Cardiac muscle cell (in vitro differentiated cells and primary cell): ENCODE measurements at places on chromosomes 7 and 10. TPM values are rescaled to one million over a fixed set of nuclear protein-coding genes. Genes with fewer than 3 reads are reported as not detected.

GRCh38 chr7:46226860-46227259 lies 305.8 kb upstream of the IGFBP3 start:
- H3K27me3 ChIP-seq, result no peaks in the 10 kb centered on the region
- H3K4me1 ChIP-seq, result no peaks in the 10 kb centered on the region
- H3K36me3 ChIP-seq, result no peaks in the 10 kb centered on the region
- DNase-seq, result no peak
- H3K4me3 ChIP-seq, result no peak overlapping the region
- H3K27ac ChIP-seq, result no peak overlapping the region

GRCh38 chr10:15472431-15473395 lies 101.6 kb upstream of the FAM171A1 start:
- H3K4me1 ChIP-seq, result no peaks in the 10 kb centered on the region
- no peak overlapping the region for H3K27ac ChIP-seq
- peak; percentile 95 for DNase-seq
- H3K4me3 ChIP-seq, result no peak overlapping the region
- no peaks in the 10 kb centered on the region for H3K27me3 ChIP-seq
- no peaks in the 10 kb centered on the region for H3K36me3 ChIP-seq

DNA sequence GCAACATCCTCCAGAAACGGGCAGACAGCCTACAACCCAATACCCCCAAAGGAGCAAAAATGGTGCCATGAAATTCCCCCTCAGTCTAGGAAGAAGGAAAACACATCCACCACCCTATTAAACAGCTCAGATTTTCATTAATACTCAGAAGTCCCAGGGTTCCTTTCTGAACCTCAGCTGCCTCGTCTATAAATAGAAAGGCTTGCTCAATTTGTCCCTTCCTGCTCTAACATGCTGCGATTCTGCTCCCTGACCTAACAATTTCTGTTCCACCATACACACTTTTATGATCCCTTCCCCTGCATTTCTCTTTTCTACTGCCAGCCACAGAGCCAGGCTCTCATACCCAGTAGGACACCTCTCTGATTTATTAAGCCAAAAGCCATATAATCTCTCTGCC lies 68.1 kb downstream of the MTERF1 start:
- no peak overlapping the region for H3K27ac ChIP-seq
- no peaks in the 10 kb centered on the region for H3K36me3 ChIP-seq
- no peak for DNase-seq

GRCh38 chr7:83305027-83305426 lies 142.3 kb upstream of the PCLO start:
- no peaks in the 10 kb centered on the region for H3K27me3 ChIP-seq
- H3K4me3 ChIP-seq, result no peak overlapping the region
- H3K36me3 ChIP-seq, result no peaks in the 10 kb centered on the region
- no peak overlapping the region for H3K27ac ChIP-seq

DNA sequence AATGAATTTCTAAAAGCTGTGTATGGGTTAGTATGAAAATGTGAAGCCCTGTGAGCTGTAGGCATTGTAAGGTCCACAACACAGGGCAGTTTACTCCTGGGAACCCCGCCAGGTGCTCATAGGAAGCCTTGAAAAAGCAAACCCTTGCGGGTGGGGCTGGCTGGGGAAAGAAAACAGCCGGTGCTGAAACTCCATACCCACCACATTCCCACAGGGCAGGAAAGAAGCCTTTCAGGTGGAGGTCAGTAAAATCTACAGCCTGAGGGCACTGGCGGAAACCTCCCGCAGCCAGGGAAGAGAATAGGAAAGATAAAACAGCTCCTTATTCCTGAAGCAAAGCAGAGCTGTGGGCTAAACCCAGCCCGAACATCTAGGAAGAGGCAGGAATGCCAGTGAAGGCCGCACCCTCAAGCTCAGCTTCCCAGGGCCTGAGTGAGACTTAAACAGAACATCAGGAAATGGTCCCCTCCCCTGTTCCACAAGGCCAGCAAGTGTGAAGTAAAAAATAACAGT lies 34.7 kb downstream of the PODXL start:
- H3K27ac ChIP-seq, result peak overlapping the region; percentile 43
- no peaks in the 10 kb centered on the region for H3K27me3 ChIP-seq
- H3K4me3 ChIP-seq, result no peak overlapping the region
- no peaks in the 10 kb centered on the region for H3K36me3 ChIP-seq

DNA sequence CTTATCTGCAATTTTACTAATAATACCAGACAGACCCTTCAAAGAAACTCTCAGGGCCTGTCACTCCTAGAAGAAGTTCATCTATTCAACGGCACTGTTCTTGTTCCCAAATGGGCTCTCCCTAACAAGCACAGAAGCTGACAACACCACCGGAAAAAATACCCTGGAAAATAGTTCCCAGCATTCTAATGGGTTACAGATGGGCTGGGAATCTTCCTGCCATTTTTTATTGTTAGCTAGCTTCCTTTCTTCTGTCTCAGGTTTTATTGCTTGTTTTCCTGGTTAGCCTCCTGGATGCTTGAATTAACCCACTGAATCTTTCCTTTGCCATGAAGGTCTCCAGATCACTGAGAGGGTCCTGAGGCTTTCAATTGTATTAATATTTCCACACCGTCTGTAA lies 689.8 kb upstream of the NRP1 start:
- peaks cover 7% of the 10 kb centered on the region for H3K4me1 ChIP-seq
- no peaks in the 10 kb centered on the region for H3K27me3 ChIP-seq
- no peak overlapping the region for H3K27ac ChIP-seq
- DNase-seq, result no peak

DNA sequence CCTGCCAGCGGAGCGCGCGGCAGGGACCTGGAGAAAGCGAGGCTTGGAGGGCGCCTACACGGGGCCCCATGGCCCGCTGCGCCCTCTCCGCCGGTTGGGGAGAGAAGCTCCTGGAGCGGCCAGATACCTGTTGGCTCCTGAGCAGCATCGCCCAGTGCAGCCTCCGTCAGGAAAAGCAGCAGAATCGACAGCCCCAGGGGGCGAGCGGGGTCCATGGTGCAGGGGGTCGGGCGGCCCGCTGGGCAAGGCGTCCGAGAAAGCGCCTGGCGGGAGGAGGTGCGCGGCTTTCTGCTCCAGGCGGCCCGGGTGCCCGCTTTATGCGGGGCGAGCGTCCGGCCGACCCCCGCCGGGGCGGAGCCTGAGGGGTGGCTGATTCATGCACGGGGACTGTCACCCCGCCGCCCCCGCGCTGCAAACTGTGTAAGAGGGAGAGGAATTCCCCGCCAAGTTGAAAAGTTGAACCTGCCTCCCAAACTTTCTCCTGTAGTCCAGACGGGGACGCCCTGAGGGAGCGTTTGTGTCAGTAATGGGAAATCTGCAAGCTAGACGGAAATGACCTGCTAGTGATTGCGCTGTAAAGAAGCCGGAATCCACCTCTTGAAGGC lies at the start of gene TFPI2:
TSS of gene TFPI2 (minus strand) at position 290 of the 605 bp plus-strand sequence. CDS start at position 215, 75 bp downstream.
- peak within 1 kb of the TSS; percentile 81 for H3K4me3 ChIP-seq
- H3K4me1 ChIP-seq, result no peaks in the 10 kb centered on the region
- peak; percentile 87 for DNase-seq
- peaks cover 57% of the 10 kb centered on the region for H3K27me3 ChIP-seq
- no peak within 1 kb of the TSS for H3K27ac ChIP-seq
- no peaks in the 10 kb centered on the region for H3K36me3 ChIP-seq

GRCh38 chr7:130560972-130561371 lies 69.1 kb downstream of the MEST start:
- peaks cover 9% of the 10 kb centered on the region for H3K36me3 ChIP-seq
- no peaks in the 10 kb centered on the region for H3K27me3 ChIP-seq
- H3K4me1 ChIP-seq, result no peaks in the 10 kb centered on the region
- no peak overlapping the region for H3K4me3 ChIP-seq
- peak; percentile 62 for DNase-seq

- no peak overlapping the region for H3K4me3 ChIP-seq
- no peaks in the 10 kb centered on the region for H3K27me3 ChIP-seq
- DNase-seq, result no peak
Observed at GRCh38 chr7:31033674-31034300, 18.3 kb upstream of the ADCYAP1R1 start.

DNA sequence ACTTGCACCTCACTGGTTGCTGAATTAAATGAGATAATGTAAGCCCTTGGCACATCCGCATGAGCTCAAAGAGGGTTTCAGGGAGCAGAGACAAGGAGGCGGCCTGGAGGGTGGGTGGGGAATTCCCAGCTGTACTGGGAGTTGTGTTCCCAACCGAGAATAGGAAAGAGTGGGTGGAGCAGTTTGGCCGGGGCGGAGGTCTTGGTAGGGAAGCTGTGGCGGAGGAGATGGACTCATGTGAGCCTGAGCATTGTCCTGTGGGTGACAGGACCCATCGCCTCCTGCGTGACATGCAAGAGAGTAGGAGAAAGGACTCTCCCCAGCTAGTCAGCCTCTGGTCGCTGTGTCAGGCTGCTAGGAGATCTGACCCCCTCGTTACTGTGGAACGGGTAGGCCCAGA lies 41.0 kb upstream of the SAMD8 start:
- H3K4me3 ChIP-seq, result no peak overlapping the region
- no peaks in the 10 kb centered on the region for H3K36me3 ChIP-seq
- peaks cover 6% of the 10 kb centered on the region for H3K4me1 ChIP-seq

- no peak overlapping the region for H3K4me3 ChIP-seq
- H3K27ac ChIP-seq, result no peak overlapping the region
- peaks cover 9% of the 10 kb centered on the region for H3K4me1 ChIP-seq
- H3K27me3 ChIP-seq, result peaks cover 2% of the 10 kb centered on the region
- no peaks in the 10 kb centered on the region for H3K36me3 ChIP-seq
Observed at GRCh38 chr10:3740157-3740871, 44.7 kb downstream of the KLF6 start.

- no peaks in the 10 kb centered on the region for H3K36me3 ChIP-seq
- no peak overlapping the region for H3K27ac ChIP-seq
- no peak for DNase-seq
- no peaks in the 10 kb centered on the region for H3K27me3 ChIP-seq
- no peak overlapping the region for H3K4me3 ChIP-seq
Observed at GRCh38 chr10:110777017-110777416, 94.7 kb upstream of the PDCD4 start.

DNA sequence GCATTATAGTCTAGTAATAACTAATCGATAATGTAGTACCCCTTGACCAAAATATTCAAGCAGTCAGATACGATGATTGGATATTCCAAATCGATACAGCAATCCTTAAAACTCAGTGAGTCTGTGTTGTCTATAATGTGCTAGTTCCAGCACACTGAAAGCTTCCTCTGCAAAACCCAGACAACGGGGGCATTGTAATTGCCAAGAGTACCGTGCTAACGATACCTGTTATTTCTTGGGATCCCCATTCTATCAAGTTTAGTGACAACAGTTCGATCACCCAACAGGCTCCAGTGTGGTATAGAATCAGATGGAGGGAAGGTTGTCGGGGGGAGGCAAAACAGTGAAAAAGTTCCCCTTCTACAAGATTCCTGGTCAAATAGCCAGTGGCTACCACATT lies 865 bp downstream of the ZNF438 start:
- H3K4me3 ChIP-seq, result peak overlapping the region; percentile 57
- peak overlapping the region; percentile 98 for H3K27ac ChIP-seq
- no peaks in the 10 kb centered on the region for H3K4me1 ChIP-seq
- H3K27me3 ChIP-seq, result no peaks in the 10 kb centered on the region
- DNase-seq, result no peak
- no peaks in the 10 kb centered on the region for H3K36me3 ChIP-seq

GRCh38 chr10:45227042-45227441 lies 88.4 kb downstream of the OR13A1 start:
- H3K27me3 ChIP-seq, result no peaks in the 10 kb centered on the region
- no peaks in the 10 kb centered on the region for H3K36me3 ChIP-seq
- H3K4me1 ChIP-seq, result no peaks in the 10 kb centered on the region
- H3K4me3 ChIP-seq, result no peak overlapping the region
- DNase-seq, result no peak

GRCh38 chr7:22586786-22587140 lies 86.8 kb upstream of the STEAP1B start:
- no peak overlapping the region for H3K4me3 ChIP-seq
- peaks cover 28% of the 10 kb centered on the region for H3K4me1 ChIP-seq
- H3K36me3 ChIP-seq, result no peaks in the 10 kb centered on the region
- no peaks in the 10 kb centered on the region for H3K27me3 ChIP-seq

GRCh38 chr7:158001621-158002320 lies 585.9 kb downstream of the PTPRN2 start:
- H3K4me1 ChIP-seq, result no peaks in the 10 kb centered on the region
- no peaks in the 10 kb centered on the region for H3K36me3 ChIP-seq
- no peak overlapping the region for H3K4me3 ChIP-seq
- no peak overlapping the region for H3K27ac ChIP-seq
- no peaks in the 10 kb centered on the region for H3K27me3 ChIP-seq

DNA sequence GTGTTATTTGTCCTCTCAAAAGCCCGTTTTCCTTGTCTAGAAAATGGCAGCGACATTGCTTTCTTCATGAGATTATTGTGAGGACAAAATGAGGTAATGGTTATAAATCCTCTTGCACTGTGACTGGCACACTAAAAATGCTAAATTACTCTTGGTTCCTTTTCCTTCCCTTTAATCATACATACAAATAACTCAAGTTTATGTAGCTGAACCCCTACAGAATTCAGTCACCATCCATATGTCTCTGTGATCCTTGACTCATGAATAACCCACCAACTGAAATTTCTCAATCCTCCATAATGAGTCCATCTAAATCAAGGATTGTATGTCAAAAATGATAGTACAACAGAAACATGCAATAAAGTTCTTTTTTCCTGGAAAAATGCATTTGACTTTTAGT lies 71.3 kb upstream of the VWC2 start:
- H3K27ac ChIP-seq, result no peak overlapping the region
- H3K4me1 ChIP-seq, result no peaks in the 10 kb centered on the region
- no peak overlapping the region for H3K4me3 ChIP-seq

GRCh38 chr7:28292834-28293526 lies 112.4 kb upstream of the JAZF1 start:
- H3K27me3 ChIP-seq, result no peaks in the 10 kb centered on the region
- no peak overlapping the region for H3K4me3 ChIP-seq
- no peaks in the 10 kb centered on the region for H3K4me1 ChIP-seq
- H3K36me3 ChIP-seq, result no peaks in the 10 kb centered on the region

GRCh38 chr7:157266272-157266671 lies 70.5 kb upstream of the DNAJB6 start:
- H3K4me1 ChIP-seq, result no peaks in the 10 kb centered on the region
- H3K27me3 ChIP-seq, result no peaks in the 10 kb centered on the region
- peaks cover 19% of the 10 kb centered on the region for H3K36me3 ChIP-seq
- H3K4me3 ChIP-seq, result no peak overlapping the region

ANKRD61 gene
- 0.11 and 0.15 TPM in 2 replicates for total RNA-seq

SEC31B gene
- total RNA-seq, result 8.0 and 13.2 TPM in 2 replicates

ANKRD30A gene
- not detected in 2 replicates for total RNA-seq

KCND2 gene
- 0.49 and 2.2 TPM in 2 replicates for total RNA-seq

ITGB8 gene
- total RNA-seq, result 1.3 and 2.0 TPM in 2 replicates

FEZF1 gene
- total RNA-seq, result not detected in 2 replicates

KNDC1 gene
- total RNA-seq, result 14.4 and 33.9 TPM in 2 replicates

LRRD1 gene
- total RNA-seq, result 0.51 and 0.60 TPM in 2 replicates

YKT6 gene
- total RNA-seq, result 59.8 and 92.9 TPM in 2 replicates

CCSER2 gene
- total RNA-seq, result 17.7 and 22.5 TPM in 2 replicates

OR9A2 gene
- 0.60 TPM in 1 of 2 replicates, not detected in the other for total RNA-seq

ERVW-1 gene
- not detected in 2 replicates for total RNA-seq
